ENCODE measurements at places on chromosomes 2 and 18.

GRCh38 chr2:46601328-46601963, 122.1 kb downstream of the TMEM247 start:
- no peak for DNase-seq

DNA sequence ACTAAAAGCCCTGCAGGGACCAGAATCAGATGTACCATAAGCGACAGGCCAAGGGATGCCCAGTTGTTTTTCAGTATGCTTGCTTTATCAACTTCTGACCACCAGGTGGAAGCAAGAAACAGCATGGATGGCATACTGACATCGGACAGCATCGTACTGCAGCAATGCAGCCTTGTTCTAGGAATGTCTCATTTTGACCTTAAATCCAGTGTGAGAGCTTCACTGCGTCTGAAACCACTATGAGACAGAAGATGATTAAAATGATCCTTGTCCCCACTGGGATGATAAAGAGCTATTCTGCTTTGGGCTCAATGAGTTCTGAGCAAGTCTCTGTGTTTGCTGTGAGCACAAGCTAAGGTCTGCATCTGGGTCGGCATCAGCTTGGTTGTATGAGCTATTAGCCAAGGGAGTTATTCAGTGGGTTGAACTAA, 54.3 kb downstream of the CDK15 start:
- peak; percentile 70 for DNase-seq

- no peak for DNase-seq
Measured at GRCh38 chr18:2410688-2411087, 160.6 kb downstream of the METTL4 start.

DNA sequence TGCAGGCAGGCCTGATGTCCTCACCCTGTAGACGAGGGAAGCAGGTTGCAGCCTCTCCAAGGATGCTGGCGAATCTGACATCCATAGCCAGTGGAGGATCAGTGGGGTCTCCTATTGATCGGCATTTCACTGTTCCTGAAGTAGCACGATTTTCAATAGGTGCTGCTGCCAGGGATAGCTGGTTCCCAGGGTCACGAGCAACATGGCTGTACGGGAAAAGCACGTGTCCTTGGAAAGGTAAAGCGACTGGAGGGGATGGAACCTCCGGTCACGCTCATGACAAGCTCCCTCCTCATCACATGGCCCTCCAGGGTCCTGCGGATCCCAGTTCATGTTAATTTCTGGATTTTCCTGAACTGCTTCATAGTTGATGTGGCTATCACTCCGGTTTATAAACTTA, 373.7 kb upstream of the SMIM21 start:
- DNase-seq = no peak

DNA sequence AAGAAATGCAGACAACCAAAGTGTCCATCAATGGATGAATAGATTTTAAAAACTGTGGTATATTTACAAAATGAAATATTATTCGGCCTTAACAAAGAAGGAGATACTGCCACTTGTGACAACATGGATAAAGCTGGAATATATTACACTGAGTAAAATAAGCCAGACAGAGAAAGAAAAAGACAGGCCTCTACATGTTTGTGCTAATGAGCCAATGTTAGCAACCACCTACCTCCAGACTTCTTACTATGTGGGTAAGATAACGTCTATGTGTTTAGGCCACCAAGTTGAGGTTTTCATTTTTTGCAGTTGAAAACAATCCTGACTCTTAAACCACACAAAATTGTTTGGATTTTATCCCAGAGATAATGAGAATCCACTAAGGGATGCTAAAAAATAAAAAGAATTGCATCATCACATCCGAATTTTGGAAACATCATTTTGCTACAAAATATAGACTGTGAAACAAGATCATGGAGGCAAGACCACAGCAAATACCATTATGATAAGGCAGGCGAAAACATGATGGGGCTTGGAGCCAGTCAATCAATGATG, 47.0 kb downstream of the EVA1A start:
- DNase-seq = no peak

DNA sequence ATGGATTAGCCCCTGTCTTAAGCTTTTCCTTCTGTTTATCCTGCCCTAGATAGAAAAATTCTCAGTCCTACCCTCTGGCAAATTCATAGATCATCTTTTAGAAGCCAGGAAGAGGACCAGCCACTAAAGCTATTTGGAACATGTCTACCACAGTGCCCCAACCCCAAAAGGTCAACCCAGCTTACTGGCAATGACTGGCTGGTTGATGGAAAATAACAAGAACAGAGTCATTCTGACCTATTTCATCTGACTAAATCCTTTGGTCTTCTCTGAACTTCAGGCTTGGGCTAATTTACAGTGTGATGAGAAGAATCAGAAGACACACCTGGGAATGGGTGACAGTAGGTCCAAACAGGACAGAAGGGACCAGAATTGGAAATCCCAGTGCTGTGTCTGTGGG, 227.3 kb upstream of the CCDC68 start:
- DNase-seq = no peak

- no peak for DNase-seq
Measured at GRCh38 chr2:46126571-46126970, 170.6 kb upstream of the EPAS1 start.

- no peak for DNase-seq
Measured at GRCh38 chr18:24043403-24043802, 28.8 kb downstream of the TTC39C start.

All from activated CD4-positive, alpha-beta T cell treated with anti-CD3 and anti-CD28 coated beads, Interleukin-2, Interleukin-4, amounts not matched to agents 100 ng/mL and 50 ng/mL, durations not matched to agents 16 hours and 8 hours (primary cell).